ENCODE measurements at places on chromosomes 12 and 14. TPM values are rescaled to one million over a fixed set of nuclear protein-coding genes. Genes with fewer than 3 reads are reported as not detected.

DNA sequence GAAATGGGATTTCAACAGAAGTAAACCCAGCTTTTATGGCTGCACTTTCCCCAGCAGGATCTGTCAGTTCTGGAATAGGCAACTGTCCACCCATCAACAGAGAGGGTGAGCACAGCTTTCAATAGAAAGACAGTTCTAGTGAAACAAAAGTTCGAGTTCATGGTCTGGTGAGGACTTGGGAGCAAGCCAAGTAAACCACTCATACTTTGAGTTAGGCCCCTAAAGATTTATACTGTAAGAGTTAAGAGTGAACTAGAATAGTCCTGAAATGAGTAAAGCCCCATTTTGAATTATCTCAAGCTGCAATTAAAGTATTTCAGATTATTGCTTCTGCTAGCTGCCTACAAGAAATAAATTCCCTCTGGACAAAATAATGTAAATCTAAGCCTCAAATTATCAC, 82.6 kb downstream of the METTL25 start:
- H3K4me3 ChIP-seq: no peak overlapping the region
- H3K27ac ChIP-seq: no peak overlapping the region
- H3K4me1 ChIP-seq: no peaks in the 10 kb centered on the region
- H3K36me3 ChIP-seq: no peaks in the 10 kb centered on the region
- no peaks in the 10 kb centered on the region for H3K27me3 ChIP-seq
- no peak for DNase-seq

Gene SERPINA12
- not detected for total RNA-seq

DNA sequence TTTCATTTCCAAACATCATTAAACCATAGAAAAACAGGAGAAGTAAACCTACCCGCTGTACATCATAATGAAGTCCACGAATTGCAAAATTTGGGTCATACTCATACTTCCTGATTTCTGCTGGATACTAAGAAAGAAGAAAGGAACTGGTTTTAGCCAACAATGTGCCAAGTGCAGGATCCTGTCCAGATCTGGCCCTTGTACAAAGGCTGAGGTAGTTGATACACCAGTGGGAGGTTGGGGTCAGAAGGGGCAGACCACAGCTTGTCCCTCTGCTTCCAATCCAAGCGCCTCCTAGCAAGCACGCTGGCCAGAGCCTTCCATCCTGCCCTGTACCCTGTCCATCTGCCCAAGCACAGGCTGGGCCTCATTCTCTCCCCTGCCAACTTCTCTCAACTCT, 34.2 kb downstream of the NT5DC3 start:
- H3K4me3 ChIP-seq: no peak overlapping the region
- no peak for DNase-seq
- no peak overlapping the region for H3K27ac ChIP-seq
- no peaks in the 10 kb centered on the region for H3K27me3 ChIP-seq
- no peaks in the 10 kb centered on the region for H3K36me3 ChIP-seq
- H3K4me1 ChIP-seq: no peaks in the 10 kb centered on the region

DNA sequence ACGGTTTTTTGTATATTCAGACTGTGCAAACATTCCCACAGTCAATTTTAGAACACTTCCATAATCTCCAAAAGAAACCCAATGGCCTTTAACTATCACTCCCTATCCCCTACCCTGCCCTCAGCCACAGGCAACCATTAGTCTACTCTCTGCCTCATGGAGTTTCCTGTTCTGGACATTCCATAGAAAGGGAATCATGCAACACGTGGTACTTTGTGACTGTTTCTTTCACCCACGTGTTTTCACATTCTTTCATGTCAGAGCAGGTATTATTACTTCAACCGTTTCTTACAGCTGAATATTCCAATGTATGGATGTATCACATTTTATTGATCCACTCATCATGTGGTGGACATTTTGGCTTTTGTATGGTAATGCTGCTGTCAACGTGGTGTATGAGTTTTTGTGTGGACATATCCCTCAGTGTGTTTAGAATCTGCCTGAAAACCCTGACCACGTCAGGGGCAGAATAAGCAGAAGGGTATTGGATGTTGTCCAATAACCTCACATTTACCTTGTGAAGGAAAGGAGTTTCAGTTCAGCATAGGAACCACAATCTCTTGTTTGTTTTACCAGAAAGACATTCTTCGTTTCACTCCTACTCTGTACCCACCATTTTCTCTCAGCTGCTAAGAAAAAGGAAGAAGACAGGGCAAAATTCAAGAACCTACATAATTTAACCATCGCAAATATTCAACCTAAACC, 107.5 kb upstream of the DYRK2 start:
- H3K36me3 ChIP-seq: no peaks in the 10 kb centered on the region
- no peak for DNase-seq
- H3K4me1 ChIP-seq: peaks cover 7% of the 10 kb centered on the region
- H3K27me3 ChIP-seq: no peaks in the 10 kb centered on the region

- H3K27ac ChIP-seq: no peak overlapping the region
- H3K27me3 ChIP-seq: no peaks in the 10 kb centered on the region
- no peaks in the 10 kb centered on the region for H3K4me1 ChIP-seq
- no peaks in the 10 kb centered on the region for H3K36me3 ChIP-seq
Observed at GRCh38 chr12:85693093-85693665, 143.0 kb downstream of the RASSF9 start.

Gene KLRD1
- total RNA-seq: 65.4 TPM

DNA sequence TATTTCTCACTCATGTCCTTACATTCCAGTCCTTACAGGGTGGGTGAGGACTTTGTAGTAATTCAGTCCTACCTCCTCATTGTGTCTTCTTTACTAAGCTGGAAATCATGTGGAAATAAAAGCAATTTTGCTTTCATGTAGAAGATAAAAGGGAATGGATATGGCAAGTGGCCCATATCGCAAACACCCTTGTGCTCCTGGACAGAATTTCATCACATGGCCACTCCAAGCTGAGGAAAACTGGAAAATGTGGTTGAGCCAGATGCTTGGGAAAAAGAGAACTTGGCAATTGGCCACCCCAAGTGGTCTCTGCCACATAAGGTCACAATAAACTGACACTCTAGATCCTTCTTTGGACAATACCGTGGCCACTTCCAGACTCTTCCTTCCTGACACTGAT, 64.2 kb upstream of the IFNG-AS1 start:
- H3K27ac ChIP-seq: no peak overlapping the region
- no peaks in the 10 kb centered on the region for H3K36me3 ChIP-seq
- no peak for DNase-seq
- no peaks in the 10 kb centered on the region for H3K27me3 ChIP-seq

Gene EML1
- total RNA-seq: 1.3 TPM

All from CD8-positive, alpha-beta memory T cell (primary cell).